Fibroblast of skin of left quadriceps (primary cell): ENCODE measurements at places on chromosomes 13 and 19.

DNA sequence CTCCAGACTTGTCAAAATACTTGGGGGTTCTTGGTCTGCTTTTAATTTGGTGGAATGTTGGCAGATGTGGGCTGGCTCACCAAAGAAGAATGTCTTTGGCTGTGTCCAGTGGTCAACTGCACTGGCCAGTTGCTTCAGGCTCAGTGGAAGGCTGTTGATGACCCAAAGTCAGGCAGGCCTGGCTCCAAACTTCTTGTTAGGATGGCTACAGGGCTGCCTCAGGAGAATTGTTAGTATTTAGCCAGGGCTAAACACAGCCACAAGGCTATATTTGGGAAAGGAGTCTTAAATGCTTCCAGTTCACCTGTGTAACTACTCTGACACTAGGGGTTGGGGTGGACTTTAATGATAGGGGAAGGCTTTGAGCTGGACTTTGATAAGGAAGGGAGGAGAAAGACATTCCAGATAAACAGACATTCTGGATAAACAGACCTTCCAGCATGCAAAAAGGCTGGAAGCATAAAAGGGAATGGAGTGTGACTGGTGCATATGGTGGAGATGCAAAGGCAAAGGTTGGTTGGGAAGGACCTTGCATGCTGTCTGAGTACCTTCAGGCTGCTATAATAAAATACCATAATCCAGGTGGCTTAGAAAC is 116.8 kb downstream of the FOXO1 start:
- no peak for DNase-seq

- peak; percentile 42 for DNase-seq
Observed at GRCh38 chr19:58519087-58519354, 589 bp downstream of the ZBTB45 start.

- no peak for DNase-seq
Observed at GRCh38 chr13:95471960-95472359, 80.6 kb upstream of the CLDN10 start.

DNA sequence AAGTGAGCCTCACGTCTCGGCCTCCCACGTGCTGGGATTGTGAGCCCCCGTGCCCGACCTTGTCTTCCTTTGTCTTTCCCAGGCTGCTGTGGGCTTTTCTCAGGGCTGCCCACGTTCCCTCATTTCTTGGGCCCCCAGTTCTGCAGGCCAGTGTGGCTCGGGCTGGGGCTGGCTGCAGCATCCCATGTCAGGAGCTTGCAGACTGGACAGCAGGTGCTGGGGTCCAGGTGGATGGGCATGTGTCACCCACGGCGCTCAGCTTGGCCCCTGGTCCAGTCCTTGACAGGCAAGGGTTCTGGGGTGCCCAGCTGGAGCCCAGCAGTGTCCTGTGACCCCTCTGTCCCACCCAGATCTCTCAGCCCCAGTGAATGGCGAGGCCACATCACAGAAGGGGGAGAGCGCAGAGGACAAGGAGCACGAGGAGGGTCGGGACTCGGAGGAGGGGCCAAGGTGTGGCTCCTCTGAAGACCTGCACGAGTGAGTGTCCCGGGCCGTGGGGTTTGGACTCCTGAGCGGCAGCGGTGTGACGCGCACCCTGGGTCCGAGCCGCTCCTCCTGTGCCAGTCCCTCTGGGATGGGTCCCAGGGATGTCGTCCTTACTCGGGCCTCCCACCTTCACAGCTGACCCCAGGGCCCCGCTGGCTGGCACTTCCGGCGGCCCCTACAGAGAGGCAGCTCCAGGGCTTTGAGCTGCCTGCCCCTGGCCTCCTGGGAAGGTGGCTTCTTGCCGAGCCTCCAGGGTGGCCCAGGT is 17.3 kb downstream of the PLIN4 start:
- no peak for DNase-seq

DNA sequence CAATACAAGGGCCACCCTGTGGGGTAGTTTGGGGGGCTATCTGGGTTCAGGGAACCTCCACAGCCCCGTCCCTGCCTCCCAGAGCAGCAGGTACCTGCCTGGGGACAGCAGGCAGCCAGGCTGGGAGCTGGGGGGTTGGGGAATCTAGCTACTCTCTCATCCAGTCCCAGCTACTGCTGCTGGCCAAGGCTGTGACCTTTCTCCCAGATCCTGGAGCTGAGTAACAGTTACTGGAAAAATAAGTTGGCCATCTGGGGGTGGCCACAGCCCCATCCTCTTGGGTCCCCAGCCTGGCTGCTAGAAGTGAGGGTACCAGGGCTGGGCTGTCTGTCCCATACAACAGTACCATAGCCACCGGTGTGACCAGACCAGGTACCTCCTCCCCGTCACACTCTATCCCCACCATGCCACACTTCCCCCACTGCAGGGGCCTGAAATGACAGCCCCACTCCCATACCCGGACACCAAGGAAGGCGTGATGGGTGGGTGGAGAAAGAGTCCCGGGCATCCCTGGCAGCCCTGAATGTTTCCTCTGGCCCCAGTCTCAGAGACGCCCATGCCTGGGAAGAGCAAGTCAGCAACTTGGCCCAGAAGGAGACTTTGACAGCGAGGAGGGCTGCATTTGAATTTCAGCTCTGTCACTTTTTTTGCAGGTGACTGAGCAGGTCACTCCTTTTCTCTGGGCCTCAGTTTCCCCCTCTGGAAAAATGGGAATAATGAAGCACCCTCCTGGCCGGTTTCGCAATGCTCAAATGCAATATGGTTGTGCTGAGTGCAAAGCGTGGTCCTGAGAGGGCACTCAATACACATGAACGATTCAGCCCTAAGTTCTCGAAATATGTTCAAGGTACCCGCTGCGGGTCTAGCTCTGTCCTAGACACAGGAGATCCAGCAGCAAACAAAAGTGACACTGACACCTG is 30.7 kb upstream of the NFIC start:
- no peak for DNase-seq

DNA sequence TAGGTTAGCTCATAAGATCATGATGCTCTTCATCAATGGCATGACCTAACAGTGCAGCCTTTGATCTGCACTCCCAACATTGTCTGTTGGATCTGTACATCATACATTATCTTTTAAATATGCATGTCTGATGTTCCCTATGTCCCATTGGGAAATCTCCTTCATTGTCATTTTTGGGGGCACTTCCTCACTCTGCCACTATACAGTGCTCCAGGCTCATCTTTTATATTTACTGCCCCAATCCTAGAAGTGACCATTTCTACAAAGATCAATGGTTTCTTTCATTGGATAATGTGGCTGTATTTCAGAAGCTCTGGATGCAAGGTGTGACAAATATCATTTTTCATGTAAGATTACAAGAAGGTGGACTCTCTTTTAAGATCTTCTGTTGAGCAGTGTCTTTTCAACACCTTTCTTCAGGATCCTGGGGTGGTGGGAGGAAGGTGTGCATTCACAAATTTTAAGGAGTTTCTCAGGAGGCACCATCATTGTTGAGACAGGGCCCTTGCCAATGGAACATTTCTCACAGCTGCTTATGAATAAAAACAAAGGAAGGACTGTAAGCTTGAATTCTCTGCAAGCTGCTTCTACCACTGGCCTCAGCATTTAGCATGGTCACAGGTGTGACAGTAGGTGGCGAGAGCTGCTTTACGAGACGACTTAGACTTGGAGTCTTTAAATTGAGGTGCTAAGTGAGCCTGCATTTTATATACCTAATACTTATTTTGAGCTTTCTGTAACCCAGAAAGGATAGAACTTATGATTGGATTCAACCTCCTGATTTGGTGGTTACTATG is 403.0 kb downstream of the LMO7 start:
- DNase-seq, result no peak

DNA sequence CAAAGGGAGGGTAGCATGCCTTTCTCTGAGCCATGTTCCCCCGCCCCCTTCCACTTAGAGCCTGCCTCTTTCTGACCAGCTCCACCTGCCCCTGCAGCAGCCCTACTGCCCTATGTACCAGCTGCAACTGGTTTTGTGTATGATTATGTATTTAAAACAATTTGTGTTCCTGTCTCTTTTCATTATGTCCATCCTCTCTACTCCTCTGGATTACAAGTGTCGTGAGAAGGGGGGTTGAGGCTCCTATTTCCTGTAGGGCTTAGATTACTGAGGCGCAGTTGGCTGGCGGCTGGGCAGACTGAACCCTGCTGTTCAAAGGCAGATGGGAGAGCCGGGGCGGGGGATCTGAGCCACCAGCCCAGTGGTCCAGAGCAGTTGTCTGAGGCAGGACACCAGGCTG is 213.3 kb downstream of the KCNRG start:
- no peak for DNase-seq

DNA sequence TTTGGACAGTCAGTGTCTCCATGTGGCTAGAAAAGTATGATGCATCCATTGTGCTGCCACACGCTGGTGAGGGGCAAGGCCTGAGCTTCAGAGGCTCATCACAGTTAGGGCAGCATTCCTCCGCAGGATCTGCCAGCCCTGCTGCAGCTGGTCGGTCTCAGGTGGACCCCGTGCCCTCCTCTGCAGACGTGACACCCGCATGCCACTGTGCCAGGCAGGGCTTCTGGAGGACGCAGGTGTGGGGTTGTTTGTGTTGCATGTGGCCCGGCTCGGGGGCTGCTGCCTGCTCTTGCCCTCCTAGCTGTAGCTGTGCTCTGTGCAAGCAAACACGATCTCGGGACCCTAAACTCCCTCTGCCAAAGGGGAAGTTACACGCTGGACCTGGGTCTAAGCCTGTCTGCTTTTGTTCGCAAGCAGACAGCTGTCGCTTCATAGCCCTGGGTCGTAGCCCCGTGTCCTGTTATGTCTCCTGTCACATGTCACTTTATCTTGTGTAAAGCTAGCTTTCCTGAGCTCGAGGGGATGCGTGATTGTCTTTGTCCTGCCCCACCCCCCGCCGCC is 45.3 kb downstream of the SLC7A9 start:
- no peak for DNase-seq

- DNase-seq, result no peak
Observed at GRCh38 chr13:94419304-94419924, 60.1 kb downstream of the DCT start.

- no peak for DNase-seq
Observed at GRCh38 chr13:52127783-52128702, 830 bp downstream of the NEK5 start.

GRCh38 chr19:43658001-43658400 is 12.0 kb downstream of the PLAUR start:
- no peak for DNase-seq
